ENCODE measurements at places on chromosomes 5 and 9.

DNA sequence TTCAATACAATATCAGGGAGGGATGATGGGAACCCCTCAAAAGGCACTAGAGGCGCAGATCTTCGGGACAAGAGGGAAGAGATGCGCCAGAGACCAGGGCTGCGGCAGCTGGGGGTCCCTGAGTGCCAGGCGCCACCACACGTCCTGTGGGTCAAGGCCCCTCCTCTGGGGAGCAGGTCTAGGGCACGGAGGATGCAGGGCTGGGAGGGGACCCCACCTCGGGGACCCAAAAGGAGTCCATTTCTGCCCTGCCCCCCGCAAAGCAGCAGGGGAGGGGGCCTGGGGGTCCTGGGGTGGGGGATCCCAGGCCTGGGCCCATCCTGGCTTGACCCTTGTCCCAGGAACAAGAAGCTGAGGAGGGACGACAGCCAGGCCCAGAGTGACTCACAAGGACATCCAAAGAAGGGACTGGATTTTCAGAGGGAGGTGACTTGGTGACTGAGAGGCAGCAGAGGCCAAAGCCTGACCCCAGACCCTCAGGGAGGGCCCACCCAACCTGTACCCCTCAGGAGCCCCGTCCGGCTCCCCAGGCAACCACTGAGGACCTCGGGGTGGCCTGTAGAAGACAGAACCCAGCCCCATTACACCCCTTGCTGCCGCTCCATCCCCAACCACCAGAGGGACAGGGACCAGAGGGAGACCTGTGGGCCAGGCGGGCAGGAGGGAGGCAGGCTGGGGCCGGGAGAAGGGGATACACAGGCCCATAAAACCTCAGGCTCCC lies 54.2 kb downstream of the LRSAM1 start:
- DNase-seq = no peak

- no peak for DNase-seq
Measured at GRCh38 chr5:167843881-167844572, 447.4 kb upstream of the WWC1 start.

- no peak for DNase-seq
Measured at GRCh38 chr5:59038798-59039295, 456.0 kb downstream of the RAB3C start.

GRCh38 chr9:68746525-68746924 lies 41.5 kb downstream of the PIP5K1B start:
- DNase-seq = no peak

DNA sequence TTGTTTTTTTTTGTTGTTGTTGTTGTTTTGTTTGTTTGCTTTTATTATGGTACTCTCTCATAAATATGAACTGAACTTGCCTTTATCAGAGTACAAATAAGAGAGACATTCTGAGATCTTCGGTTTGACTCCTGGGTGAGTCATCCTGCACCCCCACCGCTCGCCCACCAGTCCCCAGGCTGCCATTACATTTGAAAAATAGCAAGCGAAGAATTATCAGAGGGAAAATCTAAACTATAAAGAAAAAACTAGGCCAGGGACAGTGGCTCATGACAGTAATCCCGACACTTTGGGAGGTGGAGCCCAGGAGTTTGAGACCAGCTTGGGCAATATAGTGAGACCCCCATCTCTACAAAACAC lies 122.1 kb upstream of the MAP3K1 start:
- DNase-seq = no peak

DNA sequence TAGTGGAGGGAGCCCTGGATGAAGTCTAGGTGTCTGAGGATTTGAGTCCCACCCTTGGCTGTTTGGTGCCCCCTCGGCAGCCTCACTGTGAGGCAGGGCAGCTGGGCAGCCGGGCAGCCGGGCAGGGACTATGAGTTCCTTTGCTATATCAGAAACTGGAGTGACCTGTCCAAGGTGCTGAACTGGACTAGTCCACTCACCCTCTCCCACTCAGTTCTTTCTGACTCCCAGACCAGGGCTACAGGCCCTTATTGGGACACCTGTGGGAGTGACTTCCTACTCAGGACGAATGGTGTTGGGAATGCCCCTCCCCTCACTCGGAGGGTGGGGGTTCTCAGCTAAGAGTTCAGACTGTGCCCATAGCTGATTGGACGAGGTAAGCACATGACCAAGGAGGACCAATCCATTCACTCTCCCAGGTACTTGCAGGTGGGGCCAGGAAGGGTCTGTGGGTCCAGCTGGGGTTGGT lies 34.1 kb upstream of the RAPGEF1 start:
- DNase-seq = peak; percentile 12

- DNase-seq = no peak
Measured at GRCh38 chr5:149632311-149633251, 51.3 kb downstream of the ARHGEF37 start.

DNA sequence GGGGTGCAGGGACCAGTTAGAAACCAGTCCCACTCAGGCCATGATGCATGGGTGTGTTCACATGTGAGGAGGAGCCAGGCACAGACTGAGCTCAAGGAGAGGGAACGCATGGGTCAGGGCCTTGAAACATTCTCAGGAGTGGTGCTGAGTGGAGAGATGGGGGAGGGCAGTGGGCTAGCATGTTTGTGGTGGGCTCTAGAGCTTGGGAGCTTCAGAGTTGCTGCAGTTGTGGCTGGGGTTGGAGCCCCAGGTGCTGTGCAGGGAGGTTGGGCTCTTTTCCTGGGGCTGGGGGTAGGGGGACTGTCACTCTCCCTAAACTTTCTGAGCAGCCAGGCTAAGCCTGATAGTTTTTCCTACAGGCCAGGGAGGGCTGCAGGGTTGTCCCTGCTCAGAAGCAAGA lies 95.4 kb downstream of the DAB2IP start:
- no peak for DNase-seq

- no peak for DNase-seq
Measured at GRCh38 chr5:90014420-90014819, 395.1 kb downstream of the CETN3 start.

DNA sequence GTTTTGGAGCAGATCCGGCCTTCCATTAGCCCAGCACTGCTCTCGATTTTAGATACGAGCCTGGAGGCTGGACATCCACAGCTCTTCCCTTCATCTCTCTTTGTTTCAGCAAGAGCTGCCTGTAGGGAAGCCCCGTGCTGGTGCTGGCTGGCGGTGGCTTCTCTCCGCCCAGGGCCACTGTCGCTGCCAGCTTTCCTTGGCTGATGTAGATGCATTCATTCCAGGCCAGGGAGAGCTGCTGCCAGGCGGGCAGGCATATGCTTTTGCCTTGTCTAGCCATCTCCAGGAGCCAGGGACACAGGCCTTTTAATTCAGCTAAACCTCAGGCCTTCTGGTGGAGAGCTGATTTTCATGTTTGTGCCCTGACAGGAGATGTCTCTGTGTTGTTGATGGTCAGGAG lies 409.3 kb upstream of the CLINT1 start:
- DNase-seq = no peak

- no peak for DNase-seq
Measured at GRCh38 chr5:169157064-169157463, 143.9 kb downstream of the SLIT3 start.

DNA sequence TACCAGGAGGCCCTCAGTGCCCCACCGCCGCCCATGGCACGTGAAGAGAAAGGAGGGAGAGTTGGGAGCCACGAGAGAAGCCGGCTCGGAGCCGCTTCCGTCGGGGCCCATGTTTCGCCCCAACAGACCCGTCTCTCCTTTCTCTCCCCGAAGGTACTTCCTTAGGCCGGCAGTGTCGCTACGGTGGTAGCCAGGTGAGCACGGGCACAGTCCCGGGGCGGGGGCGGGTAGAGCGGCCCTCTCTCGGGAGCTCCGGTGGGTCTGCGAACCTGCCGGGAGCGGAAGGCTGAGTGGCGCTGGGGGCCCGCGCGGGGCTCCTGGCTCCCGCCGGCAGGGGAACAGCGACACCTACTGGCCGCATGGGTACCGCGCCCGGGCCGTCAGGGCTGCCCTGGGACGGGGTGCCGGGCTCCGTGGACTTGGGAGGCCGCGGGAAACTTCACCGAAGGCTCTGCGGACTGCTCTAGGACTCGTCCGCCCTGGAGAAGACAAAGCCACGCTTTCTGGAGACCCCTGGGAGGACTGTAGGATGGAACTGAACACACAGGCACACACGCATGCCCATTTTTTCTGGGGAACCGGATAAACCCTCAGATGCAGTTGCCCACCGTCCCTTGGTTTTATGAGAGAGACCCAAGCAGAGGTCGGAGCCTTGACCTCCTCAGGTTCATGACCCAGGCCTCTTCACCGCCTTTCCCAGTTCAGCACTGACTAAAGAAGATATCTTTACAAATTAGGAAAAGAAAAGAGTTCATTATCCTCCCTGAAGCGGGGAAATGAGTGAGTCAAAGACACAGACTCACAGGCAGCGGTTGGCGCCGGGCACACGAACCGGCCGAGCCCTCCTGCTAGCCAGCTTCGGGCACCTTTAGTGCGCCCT lies 202.5 kb downstream of the MEF2C start:
- DNase-seq = peak; percentile 72

GRCh38 chr5:78275998-78276543 lies 18.4 kb downstream of the AP3B1 start:
- no peak for DNase-seq

DNA sequence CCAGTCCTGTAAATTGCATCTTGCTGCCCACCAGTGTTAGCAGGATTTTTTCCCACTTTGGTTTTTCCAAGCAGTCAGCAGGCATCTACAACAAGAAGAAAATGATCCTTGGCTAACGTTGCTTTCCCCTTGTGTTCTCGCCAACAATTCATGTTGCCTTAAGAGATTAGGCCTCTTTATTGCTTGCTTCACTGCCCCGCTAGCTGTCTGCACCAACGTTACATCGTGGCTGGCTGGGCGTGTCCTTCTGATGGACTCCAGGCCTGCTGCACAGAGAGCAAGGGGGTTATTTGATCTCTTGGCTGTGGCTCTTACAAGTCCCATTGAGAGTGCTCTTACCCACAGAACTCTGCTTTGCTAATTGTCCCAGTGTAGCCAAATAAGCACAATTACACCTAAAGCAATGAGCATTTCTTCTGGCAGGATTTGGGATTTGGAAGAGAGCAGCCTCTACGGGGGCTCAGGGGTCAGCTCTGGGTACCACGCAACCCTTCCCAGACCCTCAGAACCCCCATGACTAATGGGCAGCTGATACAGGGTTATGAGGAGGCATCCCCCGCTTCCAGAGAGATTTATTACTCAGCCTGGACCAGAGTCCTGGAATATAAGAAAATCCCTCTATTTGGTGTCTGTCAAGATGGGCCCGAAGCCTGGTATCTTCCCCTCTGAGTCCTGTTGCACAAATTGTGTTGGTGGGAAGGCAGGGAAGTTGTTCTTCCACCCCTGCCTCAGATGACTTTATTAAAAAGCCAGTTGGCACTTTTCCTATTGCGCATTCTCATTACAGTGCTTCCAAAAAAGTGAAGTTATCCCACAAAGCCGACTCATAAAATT lies 17.6 kb downstream of the DCANP1 start:
- no peak for DNase-seq

DNA sequence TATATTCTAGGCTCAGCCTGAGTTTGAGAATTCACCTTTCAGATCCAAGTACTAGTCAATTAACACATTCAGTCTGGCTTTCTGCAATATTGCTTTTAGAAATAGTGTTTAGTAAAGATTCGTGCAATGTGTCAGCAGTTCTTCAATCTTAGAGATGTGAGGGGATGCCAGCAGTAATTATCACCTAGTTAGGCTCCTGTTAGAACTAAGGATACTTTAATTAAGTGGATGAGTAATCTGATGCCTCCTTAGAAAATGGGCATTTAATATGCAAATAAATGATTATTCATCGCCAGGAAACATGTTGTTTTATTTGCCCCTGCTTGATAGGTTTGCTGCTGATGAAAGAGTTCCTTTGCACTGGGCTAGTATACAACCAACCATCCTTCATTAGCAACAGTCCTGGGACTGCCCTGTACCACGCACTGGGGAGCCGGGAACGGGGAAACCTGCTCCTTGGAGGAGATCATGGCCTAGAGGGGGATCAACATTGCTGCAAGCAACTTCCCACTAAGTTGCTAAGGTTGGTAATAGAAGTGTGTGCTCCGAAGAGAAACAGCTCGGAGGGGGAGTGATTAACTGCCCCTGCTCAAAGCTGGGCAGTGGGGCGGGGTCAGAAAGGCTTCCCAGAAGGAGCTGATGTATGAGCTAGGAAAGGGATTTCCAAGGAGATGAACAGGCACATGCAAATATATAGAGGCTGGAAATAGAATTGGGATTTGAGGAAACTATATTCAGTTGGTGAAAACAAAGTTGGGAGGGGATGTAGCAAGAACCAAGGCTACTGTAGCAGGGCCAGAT lies 231.8 kb downstream of the DRD1 start:
- DNase-seq = no peak

- no peak for DNase-seq
Measured at GRCh38 chr5:95966005-95966404, 4.4 kb upstream of the ELL2 start.

DNA sequence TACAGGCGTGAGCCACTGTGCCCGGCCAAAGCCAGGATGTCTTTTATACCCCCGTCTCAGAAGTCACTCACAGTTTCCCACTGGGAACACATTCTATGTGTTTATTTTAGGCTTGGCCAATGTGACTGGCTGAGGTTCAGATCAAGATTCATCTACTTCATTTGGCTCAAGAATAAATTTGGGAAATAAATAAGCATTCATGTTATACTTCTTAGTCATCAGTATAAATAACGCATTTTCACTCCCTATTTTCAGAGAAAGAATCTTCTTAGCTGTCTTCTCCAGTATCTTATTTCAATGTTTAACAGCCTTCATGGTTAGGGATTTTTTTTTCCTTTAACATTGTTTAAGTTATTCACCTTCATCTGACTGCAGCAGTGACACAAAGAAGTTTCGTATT lies 11.8 kb downstream of the S100Z start:
- DNase-seq = no peak

DNA sequence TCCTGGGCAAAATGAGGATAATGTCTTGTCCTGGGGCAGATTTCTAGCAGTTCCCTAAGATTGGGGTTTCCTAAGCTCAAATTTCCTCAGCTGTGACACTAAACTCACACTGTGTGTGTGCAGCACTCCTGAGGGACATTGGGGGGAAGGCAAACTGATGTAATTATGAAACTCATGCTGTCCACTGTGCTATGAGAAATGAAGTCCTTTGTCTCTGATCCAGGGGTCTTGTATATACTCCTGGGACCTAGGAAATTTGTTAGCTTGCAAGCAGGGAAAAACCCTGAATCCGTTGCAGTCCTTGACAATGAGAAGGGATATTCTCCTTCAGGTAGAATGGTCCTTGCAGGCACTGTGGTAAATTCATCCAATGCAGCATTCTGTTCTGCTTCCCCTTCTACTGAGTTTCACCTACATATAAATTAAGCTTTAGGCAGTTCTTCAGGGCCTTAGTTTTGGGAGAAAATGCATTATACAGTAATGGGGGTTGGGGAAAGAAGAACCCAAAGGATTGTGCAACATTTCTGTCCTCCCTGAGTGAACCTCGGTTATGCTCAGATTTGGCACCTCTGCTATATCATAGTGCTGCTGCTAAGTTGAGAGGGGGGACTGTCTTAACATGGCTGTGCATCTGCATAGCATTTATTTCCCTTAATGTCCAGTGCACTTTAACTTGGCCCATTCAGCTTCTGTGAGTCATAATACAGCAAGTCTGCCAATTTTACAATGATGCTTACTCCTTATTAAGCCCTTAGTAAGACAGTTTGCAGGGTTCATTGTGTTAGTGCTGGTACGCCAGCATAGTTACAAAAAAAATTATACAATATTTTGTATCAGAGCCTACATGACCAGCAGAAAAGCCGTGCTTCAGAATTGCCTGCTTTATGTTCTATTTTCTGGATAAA lies 80.2 kb downstream of the PJA2 start:
- DNase-seq = no peak

All from activated T-cell treated with anti-CD3 and anti-CD28 coated beads for 1 hour (primary cell).